ENCODE measurements at places on chromosomes 16 and 17.
A peak's percentile ranks its signal among the peaks of the same experiment; 100 is the strongest.

GRCh38 chr16:86882586-86883280 lies 304.4 kb downstream of the FOXL1 start:
- DNase-seq, result peak; percentile 60

DNA sequence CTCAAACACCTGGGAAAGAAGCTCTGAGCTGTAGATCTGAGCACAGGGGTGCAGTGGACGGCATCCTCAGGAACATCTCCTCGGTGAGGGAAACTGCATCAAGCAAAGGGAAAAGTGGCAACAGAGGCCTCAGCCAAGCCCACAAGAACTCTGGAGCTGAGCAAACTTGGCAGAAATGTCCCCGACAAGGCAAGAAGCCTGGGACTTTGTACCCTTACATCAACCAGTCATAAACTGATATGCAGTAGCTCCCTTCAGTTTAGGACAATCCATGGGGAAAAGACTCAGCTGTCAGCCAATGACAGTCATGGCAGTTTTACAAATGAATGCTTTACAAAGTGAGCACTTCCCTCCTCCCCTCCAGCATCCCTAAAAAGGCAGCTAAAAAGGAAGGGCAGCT lies 210.0 kb upstream of the DYNLRB2 start:
- no peak for DNase-seq

GRCh38 chr17:27315796-27316465 lies 22.0 kb downstream of the WSB1 start:
- no peak for DNase-seq

GRCh38 chr17:64682261-64683181 lies 20.4 kb upstream of the SMURF2 start:
- DNase-seq, result no peak

- DNase-seq, result peak; percentile 78
Measured at GRCh38 chr17:82297280-82297713, 20.1 kb downstream of the CD7 start.

All from heart left ventricle (tissue), 16 donors.